ENCODE measurements at places on chromosomes 6 and 20.

DNA sequence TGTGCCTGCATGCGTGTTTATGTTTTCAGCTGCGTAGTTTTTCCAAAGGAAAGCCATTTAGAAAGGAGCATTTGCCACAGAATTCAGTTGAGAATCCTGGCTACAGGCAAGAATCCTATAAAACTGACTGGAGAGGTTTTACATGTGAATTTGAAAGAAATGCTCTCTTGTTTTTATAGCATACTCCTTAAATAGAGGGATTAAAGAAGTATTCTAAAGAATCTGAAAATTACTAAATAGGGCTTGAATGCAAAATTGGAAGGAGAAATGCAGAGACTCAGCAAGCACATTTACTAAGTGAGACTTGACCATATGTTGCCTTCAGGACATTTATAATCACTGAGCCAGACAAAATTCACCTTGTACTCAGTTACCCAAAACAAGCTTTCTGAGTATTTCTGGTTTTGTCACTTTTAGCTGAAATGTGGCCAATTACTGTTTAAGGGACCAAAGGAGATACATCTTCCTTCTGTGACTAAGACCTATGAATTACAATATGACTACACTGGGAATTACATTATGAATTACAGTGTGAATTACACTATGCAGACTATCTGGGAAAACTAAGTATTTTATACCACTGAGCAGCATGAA is 107.4 kb upstream of the ASCC3 start:
- DNase-seq = no peak

- no peak for DNase-seq
Measured at GRCh38 chr6:141969201-141969600, 163.5 kb upstream of the GJE1 start.

- DNase-seq = no peak
Measured at GRCh38 chr6:70734979-70735378, 67.3 kb downstream of the SMAP1 start.

- no peak for DNase-seq
Measured at GRCh38 chr20:294602-295001, 2.8 kb upstream of the ZCCHC3 start.

DNA sequence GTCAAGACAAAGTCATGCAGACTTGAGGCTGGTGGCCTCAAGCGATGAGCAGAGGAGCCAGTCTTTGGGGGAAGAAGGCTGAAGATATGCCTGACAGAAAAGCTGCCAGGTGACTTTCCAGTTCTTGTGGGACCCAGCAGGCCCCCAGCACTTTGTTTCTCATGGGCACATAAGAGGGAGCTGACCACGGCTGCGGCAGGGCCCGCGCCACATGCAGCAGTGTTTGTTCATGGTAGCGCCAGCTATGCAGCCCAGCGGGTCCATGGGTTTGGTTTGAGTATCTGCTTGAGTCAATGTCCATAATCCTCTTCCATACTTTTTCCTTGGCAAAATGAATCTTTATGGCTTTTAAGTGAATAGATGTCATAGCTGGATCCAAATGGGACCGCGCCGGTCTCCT is 91.0 kb upstream of the LY86 start:
- no peak for DNase-seq

DNA sequence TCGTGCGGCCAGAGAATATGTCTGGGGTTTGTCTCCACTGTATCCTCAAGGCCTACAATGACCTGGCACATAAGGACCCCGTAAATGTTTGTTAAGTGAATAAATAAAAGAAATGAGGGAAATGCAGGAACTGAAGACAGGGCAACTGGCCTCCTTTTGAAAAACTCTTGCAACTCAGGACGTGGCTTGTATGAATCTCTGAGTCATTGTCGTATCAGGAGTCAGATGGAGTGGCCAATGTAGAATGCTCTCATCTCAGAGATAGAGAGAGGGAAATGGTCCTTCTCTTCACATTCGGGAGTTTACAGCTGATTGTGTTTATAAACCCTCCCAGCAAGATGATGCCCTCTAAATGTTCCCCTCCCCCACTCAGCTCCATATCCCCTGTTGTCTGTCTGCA is 57.1 kb downstream of the UST start:
- no peak for DNase-seq

All from AG10803 (cell line).